ENCODE measurements at places on chromosomes 7 and 10.
A peak's percentile ranks its signal among the peaks of the same experiment; 100 is the strongest.

DNA sequence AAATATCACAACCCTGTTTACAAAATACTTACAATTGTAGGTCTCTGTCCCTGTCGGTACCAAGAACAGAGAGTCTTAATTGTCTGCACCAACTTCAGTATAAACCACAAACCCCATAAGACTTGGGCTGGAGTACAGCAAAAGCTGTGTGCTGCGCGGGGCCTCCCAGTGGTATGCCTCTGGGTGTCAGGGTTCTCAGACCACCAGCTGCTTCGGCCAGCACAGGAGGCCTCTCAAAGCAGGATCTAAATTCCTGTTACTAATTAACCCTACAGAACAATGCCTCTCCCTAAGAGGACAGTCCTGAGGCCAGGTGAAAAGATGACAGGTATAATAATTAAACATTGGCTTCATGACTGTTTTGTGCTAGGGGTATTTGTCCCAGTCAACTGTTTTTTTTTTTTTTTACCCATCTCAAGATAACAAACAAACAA, 957 bp upstream of the SVIL start:
- no peak for DNase-seq

DNA sequence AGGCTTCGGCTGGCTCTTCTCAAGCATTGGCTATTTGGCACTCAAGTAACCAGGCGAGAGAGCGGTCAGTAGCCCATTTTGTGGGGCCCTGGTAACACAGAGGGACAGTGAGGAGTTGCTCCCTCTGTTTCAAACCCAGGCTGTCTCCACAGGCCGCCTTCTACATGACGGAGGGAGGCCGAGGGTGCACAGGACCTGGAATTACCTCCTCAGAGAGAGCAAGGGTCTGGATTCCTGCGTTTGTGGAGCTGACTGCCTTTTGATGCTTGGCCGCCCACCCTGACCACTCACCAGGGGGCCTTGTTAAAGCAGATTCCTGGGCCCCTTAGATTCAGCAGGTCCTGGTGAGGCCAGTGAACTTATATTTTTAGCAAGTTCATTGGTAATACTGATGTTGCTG, 12.3 kb downstream of the UPP1 start:
- no peak for DNase-seq

GRCh38 chr10:124539935-124540641, 78.5 kb downstream of the LHPP start:
- peak; percentile 60 for DNase-seq

DNA sequence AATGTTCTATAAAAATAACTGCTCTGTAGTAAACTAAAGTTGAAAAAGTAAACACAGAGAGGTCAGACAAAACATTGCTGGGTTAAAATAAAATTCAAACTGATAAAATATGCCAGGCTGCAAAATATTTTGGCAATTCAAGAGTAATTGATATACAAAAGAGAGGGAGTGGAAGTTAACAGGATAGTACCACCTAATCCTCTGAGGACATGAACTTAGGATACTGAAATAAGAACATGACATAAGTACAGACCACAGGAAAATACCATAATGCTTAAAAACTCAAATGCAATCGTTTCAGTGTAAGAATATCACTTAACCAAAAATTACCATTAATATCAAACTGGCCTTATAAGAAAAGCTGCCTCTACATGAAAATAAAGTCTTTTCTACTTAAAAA, 37.6 kb upstream of the GPR22 start:
- no peak for DNase-seq

GRCh38 chr7:5477723-5478531, 54.3 kb upstream of the TNRC18 start:
- no peak for DNase-seq

DNA sequence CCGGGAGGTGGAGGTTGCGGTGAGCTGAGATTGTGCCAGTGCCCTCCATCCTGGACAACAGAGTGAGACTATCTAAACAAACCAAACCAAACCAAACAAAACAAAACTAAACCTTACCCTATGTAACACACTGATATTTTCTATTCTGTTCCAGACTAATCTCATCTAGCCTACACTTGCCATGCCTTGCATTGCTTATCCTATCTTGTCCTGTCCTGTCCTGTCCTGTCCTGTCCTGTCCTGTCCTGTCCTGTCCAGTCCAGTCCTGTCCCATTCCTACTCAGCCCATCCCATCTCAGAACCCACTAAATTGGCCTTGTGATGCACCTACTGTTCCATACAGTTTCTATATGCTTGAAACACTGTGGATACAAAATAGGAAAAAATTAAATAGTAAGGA, 64.7 kb upstream of the HDAC9 start:
- no peak for DNase-seq

- no peak for DNase-seq
Observed at GRCh38 chr7:30682212-30683083, at the start of gene CRHR2. TSS of gene CRHR2 (minus strand) at chr7:30682456. CDS start at chr7:30682280, 176 bp downstream.

DNA sequence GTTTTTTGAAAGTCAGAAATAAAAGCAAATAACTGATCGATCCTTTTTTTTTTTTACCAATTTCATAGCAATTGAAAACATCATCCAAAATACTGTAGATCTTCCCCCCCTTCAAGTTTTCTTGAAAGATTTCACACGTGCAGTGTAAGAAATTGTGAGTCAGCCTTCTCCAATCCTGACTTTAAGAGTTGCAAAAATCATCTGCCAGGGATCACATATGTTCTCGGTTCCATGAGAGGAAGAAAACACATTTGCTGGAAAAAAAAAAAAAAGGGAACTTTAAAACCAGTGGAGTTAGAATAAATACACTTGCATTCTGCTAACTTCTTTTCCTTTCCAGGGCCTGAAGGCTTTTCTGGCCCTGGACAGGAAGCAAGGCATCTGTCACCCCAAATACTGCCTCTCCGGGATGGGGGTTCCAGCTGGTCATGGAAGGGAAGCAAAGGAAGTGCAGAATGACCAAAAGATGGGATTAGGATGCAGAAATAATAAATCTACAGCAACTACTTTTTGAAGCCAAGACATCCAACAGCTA, 198.4 kb upstream of the KIAA1217 start:
- no peak for DNase-seq

DNA sequence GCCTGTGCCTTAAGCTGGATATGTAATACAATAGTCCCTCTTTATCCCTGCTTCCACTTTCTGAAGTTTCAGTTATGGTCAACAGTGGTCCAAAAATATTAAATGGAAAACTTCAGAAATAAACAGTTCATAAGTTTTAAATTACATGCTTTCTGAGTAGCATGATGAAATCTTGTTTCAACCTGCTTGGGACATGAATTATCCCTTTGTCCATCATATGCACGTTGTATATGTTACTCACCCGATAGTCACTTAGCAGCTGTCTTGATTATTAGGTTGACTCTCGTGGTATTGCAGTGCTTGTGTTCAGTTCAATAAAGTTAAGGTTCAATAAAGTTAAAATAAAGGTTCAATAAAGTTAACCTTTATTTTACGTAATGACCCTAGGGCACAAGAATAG, 25.5 kb downstream of the C1GALT1 start:
- DNase-seq, result no peak

DNA sequence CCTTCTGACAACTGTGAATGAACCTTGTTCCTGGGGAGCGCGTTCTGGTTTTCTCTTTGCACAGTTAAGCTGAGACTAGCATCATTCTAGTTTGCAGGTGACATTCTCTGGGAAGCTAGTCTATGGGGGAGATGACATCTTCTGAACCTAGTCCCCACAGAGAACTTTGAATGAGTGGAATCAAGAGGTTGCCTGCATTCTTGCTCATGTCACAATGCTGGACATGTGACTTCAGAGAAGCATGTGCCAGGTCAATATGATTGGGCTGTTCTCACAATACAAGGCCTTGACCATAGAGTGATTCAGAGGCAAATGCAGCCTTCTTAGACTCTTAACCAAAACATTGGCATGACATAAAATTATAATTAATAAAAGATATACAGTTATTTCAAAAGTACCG, 22.1 kb downstream of the KLLN start:
- no peak for DNase-seq

DNA sequence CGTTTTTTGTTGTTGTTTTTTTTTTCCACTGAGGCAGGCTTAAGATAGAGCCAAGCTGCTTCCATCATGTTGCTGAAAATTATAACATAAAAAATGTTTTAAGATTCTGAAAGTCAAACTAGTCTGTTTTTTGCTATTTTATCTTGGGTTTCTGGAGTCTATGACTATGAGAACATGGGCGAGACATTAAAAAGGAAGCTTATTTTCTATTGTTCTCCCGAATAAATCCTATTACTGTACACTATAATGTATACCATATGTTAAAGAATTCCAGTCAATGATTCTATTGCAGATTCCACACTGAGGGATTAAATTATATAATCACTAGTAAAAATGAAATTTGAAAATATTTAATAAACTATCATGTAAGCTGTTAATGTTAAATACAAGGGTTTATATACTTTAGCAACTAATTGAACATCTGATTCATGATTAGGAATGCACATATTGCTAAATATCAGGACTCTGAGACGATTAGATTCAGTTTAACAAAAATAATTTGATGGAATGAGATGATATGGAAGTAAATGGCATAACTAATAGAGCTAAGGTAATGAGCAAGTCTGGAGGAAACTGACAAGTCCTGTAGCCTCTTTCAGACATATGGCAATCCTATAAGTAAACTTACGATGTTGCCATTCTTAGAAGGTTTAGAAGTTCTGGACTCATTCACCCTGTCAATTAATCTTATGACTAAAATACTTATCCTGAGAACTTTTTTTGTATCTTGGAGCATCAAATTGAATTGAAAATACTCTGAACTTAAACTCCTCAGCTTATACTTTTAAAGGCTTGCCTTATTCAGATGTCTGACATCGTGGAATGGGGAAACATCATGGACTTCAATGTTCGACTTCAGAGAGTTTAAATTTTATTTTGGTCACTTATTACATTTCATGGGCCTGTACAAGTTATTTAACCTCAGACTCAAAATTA, 294.8 kb upstream of the DGKB start:
- no peak for DNase-seq

DNA sequence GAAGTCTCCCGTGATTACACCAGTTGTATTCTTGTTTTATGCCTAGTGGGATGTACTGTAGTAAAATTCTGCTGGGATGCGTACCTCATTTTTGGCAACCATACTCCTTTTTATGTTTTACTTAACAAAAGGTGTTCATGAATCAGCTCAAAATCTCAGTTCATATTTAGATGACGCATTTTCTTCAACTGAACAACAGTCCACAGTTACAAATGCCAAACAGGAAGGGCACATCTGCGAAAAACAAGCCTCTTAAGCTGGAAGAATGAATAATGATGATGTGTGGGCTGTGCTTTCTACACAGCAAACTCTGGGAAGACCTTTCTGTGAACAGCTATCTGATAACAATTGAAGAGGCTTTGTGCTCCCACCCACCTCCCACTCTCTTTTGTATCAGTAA, 68.4 kb upstream of the NRBF2 start:
- DNase-seq, result no peak
